ENCODE measurements at places on chromosomes 7 and 10.
A peak's percentile ranks its signal among the peaks of the same experiment; 100 is the strongest.

DNA sequence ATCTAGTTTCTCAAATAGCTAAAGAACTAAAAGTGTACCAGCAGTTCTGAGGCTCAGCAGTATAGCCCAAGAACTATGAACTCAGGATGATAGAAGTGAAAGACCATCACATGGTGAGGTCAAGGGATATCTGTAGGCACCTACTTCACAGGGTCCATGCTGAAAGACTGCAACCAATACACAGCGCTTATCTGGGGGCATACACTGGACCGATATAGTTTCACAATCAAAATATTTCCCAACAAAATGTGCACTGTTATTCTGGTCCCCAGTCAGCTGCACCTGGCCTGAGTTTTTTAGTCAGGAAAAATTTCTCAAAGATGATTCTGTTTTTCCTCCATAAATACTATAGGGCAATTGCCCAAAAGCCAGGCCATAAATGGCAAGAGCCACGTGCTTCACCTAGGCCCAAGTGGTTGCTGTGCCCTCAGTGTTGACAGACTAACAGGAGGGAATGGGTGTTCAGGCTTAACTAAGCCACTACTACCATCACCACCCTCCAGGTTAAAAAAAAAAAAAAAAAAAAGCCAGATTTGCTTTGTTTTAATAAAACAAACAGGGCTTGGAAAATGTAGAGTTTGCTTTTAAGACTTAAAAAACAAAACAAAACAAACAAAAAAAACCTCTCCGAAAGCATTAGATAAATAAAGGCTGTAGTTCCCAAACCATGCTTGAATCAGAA lies 58.5 kb downstream of the OGDH start:
- no peak for DNase-seq

DNA sequence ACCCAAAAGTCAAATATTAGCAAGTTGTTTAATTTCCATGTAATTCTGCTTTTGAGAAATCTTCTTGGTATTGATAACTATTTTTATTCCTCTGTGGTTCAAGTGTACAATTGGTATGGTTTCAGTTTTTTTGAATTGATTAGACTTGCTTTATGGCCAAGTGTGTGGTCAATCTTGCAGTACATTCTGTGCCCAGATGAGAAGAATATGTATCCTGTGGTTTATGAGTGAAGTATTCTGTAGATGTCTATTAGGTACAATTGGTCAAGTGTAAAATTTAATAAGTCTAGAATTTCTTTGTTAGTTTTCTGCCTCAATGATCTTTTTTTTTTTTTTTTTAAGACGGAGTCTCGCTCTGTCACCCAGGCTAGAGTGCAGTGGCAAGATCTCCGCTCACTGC lies 36.6 kb upstream of the C7orf33 start:
- DNase-seq = no peak

DNA sequence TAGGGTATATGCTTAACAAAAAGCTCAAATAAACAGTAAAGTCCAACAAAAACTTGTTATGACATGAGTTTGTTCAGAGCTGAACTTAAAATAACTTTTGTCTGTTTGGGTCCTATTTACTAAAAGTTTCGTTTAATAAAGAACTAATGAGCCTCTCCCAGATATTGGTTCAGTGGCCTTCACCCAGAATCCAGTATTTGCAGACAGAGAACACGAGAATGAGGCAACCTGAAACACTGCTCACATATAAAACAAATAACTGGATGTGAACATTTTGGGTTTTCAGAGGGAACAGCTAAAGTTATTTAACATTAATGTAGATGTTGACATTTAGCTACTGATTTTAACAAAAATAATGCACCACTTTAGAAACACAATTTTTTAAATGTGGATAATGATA lies 98.3 kb downstream of the RNF133 start:
- DNase-seq = no peak

- peak; percentile 97 for DNase-seq
Observed at GRCh38 chr10:46030091-46030937, at the start of gene NCOA4. TSS of gene NCOA4 (minus strand) at chr10:46030623. CDS start at chr10:46016680, 13,943 bp downstream.

DNA sequence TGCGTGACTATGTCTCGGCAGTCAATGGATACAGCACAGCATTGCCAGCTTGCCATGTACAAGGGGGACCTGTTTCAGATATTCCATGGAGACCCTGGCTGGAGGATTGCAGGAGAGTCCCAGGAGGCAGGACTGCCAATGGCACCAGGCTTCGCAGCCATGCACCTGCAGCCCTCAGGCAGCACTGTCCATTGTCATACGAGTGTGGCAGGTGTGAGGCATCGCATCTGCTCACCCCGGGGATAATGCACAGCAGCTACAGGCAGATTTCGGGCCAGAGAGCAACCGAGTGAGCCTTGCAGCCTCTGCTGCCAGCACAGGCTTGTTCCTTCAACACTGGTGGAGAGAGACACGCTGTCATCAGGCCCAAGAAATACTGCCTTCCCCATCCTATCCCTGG lies 415.1 kb downstream of the PAXIP1 start:
- no peak for DNase-seq

DNA sequence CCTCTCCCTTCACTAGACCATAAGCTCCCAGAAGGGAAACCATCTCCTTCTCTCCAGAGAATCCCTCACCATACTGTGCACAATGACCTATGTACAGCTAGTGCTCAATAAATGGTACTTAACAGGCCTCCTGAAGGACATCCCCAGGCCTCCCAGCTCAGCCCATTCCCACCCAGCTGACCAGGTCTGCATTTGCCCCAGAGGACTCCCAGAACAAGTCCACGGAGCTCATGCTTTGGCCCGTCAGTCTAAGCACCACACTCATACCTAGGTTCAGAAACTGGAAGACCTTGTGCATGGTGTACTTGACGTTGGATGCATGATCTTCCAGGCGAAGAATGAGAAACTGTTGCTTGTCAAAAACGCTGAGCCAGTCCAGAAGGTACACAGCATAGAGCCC lies 81.3 kb downstream of the CHST15 start:
- no peak for DNase-seq

DNA sequence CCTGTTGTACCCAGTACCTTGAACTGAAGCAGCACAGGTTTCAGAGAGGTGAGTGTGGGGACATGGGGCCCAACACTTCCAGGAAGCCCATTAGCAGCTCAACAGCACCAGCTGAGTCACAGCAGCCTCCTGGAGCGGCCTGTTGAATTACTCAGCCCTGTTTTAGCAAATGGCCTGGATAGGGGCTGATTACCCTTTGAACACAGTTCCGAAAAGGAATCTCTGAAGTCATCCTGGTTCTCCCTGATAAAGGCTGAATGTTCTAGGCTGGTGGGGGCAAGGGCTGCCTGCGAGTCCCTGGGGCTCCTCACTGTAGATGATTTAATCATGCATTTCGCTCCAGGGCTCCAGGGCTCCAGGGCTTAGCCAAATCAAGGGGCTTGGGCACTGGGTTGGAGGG lies 287.5 kb downstream of the GRID1 start:
- DNase-seq = no peak

GRCh38 chr10:102405108-102405571 lies 9.6 kb downstream of the NFKB2 start:
- no peak for DNase-seq

DNA sequence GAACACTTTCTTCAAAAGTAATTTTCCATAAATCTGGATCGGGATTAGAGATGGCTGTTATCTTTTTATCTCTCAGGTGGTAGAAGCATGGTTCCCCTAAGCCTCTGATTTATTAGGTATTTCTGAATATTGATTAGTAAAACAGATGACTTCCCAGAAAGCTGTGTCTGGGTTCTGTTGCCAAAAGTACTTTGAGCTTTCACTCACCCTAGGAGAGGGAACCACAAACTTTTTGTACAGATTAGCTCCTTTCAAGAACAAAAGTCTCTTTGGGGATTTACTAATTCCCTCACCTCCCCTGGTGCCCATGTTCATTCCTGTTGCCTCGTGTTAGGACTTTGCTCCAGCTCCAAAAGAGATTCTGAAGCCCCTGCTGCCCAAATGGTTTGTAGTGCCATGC lies 46.7 kb upstream of the STRIP2 start:
- no peak for DNase-seq

GRCh38 chr7:129466796-129467195 lies 32.6 kb downstream of the STRIP2 start:
- no peak for DNase-seq

DNA sequence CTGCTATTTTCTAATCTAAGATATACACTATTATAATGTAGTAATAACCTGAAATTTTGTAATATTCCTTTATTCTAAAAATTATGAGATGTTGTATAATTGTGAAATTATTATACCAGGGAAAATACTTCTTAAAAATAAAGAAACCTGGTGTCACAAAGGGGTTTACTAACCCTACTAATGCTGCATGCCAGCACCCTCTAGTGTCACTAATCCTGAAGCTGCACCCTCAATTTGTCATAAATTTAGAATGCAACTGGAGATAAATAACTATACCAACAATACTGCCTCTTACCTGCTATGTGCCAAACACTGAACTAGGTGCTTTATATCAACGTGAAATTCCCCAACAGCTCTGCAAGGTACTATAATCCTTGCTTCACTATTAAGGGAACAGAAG lies 30.8 kb downstream of the TM9SF3 start:
- no peak for DNase-seq

GRCh38 chr10:97647556-97647955 lies 7.1 kb downstream of the PI4K2A start:
- DNase-seq = no peak

- DNase-seq = no peak
Observed at GRCh38 chr7:151113344-151114150, 27.3 kb downstream of the AGAP3 start.

GRCh38 chr10:76036111-76036940 lies 604.9 kb downstream of the LRMDA start:
- peak; percentile 66 for DNase-seq

DNA sequence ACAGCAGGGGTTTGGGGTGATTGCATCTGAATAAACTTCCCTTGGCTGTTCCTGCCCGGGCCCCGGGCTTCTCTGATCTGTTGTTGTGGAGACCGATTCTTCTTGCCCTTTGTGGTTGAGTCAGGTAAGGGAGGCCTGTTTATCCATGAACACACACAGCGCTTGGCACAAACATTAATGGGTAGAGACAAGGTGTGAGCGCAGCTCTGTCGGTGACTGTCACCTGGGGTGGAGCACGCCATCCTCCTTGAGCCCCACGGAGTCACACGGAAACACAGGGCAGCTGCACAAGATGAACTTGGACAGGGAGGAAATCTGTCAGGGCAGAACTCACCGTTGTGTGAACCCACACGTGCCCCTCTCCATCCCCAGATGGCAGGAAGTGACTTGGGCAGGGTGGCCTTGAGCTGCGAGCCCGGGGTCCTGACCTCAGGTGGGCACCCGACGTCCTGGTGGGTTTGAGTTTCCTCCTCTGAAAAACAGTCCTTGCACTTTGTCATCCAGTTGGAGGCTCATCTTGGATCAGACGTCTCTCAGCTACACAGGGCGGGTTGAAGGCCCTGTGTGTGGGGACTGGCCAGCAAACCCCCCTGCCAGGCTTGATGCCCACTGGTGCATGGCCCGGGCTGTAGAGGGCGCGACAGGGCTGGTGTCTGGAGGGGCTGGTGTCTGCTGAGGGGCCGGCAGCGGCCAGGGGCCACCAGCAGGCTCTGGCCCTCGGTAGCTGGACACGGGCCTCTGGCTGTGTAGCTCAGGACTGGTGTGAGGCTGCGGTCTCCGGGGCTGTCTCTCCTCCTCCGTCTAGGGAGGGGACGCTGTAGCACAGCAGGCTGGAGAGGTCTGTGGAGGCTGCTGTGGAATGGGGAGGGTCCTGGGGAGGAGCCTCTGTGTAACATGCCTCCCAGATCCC lies 24.2 kb upstream of the SHH start:
- DNase-seq = no peak

GRCh38 chr10:3445648-3446047 lies 273.1 kb upstream of the PITRM1 start:
- DNase-seq = no peak

GRCh38 chr10:122281018-122281626 lies 10.0 kb downstream of the BTBD16 start:
- no peak for DNase-seq

DNA sequence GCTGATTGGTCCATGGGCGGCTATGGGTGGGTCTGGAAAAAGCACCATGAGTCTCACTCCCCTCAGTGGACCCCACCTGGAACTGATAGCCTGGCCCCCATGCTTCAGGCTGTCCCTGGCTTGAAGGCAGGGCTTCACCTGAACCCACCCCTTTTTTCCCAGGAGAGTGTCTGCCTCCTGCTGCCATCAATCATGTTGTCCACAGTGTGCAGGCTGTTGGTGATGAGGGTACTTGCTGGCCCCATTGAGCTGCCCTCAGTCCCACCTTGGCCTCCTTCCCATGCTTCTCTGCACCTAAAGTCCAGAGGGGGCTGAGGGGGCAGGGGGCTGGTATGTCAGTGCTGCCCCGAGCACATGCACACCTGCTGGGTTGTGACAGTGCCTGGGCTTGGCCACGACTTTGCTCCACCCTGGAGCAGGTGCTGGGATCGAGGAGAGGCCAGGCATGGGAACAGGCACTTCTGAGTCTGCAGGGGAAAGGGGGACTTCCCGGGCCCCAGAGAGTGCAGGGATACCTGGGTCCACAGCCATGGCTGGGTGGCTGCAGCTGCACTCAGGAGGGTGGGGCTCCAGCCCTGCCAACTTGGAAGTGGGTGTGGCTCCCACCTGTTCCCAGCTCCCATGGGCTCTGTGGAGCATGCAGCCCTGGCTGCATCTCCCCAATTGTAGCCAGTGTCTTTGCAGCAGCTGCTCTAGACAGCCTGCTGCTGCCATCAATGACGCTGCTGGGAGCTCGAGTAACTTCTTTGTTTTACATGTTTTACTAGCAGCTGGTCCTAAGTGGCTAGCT lies 56.9 kb downstream of the ADK start:
- no peak for DNase-seq

DNA sequence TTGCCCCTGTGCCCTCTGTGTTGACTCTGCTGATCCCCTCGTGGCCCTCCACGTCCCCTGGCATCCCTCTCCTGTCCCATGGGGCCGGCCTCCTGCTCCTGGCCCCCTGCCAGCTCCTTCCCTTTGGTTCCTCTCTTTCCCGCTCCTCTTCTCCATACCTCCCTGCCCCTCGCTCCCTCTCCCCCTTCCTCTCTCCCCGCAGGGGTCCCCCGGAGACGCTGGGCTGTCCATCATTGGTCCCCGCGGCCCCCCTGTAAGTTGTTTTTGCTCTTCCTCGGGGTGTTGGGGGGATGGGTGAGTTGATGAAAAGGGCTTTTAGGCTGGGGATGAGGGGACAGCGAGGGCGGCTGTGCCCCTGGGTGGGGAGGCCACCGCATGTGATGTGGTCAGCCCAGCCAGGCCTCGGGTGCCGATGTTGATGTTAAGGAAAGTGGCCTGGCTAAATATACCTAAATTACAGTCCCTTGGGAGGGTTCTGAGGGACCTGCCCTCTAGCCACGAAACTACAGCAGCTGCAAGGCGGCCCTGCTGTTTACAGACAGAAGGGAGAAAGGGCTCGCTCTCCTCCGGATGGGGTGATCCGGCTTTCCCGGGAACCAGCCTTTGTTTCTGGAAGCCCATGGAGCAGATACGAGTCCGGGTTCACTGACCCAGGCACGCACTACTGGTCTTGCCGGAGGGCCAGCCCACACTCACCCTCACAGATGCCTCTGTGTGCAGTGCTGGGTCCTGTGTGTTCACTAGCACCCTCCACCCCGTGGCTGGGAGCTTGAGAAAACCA lies 78.8 kb downstream of the COL13A1 start:
- DNase-seq = no peak

DNA sequence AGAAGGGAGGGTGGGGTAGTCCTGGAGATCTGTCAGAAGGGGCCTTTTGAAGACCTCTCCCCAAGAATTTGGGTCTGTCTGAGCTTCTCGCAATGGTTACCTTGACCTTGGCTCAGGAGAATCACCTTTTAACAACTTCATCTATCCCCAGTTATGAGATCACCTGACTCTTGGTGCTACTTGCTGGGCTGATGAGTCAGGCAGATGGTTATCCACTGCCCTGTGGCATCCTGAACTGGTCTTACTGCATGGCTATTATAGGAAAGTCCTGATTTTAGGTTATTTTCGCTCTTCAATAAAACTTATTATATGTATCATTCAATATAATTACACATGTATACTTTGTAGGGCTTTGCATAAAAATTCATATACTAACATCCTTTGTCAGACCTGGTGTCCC lies 274.7 kb downstream of the GFRA1 start:
- no peak for DNase-seq

Data from GM13977 (cell line).